ENCODE measurements at places on chromosomes 2 and 18.

DNA sequence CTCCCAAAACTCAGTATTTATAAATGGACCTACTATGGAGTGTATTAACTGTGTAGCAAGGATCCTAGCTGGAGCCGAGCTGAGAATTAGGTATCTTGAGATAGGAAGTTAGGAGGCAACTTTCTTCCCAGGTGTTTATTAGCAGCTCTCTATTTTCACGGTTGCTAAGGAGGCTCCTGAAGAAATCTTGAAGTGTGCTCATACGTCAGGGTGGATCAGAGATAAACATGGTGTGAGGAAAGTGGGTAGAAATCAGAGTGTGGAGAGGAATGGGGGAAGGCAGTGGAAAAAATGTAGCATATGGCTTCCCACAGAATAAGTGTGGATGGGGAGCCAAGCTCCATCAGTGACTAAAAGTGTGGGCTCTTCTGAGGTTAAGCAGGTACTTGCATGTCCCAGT, 104.3 kb downstream of the ABCA12 start:
- DNase-seq: no peak

- no peak for DNase-seq
These were observed 337.8 kb upstream of the DSEL start for GRCh38 chr18:67854340-67854739.

GRCh38 chr2:43572244-43572643, 23.6 kb downstream of the THADA start:
- peak; percentile 63 for DNase-seq

- no peak for DNase-seq
These were observed 130.6 kb downstream of the CLIP4 start for GRCh38 chr2:29245742-29246382.

- peak; percentile 31 for DNase-seq
These were observed 59.4 kb downstream of the MMADHC start for GRCh38 chr2:149527998-149528755.

DNA sequence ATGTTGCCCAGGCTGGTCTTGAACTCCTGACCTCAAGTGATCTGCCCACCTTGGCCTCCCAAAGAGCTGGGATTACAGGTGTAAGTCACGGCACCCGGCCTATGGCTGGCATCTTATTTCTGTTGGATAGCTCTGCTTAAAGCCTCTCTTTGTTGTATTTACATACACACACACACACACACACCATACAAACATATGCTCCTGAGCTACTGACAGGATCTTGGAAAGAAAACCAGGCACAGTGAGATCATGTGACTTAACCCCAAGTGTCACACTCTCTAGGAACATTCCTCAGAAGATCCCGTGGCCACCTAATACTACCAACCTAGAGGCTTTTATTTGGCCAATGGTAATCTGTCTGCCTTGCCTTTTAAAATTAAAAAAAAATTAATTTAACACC, 85.1 kb upstream of the HAAO start:
- DNase-seq: no peak

DNA sequence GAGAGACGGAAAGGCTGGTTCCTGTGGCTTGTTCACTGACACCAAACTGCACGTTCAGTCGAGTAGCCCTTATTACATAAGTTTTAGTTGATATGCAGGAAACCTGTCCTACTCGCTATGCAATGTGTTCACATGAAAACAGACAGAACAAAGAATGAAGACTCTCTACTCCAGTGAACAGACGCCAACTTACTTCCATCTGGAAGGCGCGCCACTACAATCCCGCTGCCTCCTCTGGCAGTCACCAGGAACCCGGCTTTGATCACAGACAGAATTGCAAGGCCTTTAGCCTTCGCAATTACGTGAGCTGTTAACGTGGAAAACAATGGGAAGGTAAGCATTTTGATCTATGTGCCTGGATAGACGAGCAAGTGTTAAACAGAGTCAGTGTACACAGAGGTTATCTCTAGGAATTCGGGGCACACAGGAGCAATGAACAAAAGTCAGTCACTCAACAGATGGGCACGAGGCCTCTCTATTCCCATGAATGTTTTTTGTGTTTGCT, 14.2 kb downstream of the SH3YL1 start:
- DNase-seq: no peak

All from OCI-M1 (cell line).